Stimulated activated CD8-positive, alpha-beta memory T cell treated with anti-CD3 and anti-CD28 coated beads, Interleukin-7, amount 100 ng/mL, for 1 hour (primary cell): ENCODE measurements at places on chromosomes 5 and 9.

DNA sequence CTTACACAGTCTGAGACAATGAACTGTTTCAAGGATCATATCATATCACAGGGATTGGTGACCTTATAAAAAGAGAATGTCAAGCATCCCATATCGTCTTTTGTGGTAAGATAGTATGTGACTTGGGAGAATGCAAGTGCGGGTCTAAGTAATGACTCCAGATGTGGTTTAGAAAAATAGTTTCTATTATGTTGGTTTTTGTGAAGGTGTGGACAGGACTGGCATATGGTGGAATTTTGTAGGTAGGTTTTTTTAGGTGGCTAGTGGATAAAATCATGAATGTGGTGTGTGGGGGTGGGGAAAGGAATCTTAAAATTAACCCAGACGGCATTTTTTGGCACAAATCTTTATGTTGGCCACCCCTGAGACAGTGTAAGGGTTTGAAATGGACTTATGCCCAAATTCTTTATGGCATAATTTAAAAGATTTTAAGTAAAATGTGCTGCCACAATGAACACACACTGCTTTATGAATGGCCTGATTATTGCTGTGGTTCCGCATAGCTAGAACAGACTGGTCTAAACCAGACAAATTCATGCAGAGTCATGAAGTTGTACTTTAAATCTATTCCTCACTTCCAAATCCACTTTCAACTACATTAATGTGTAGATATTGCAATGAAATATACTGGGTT is 204.8 kb upstream of the HAPLN1 start:
- no peak for DNase-seq

GRCh38 chr9:254516-254915 is 39.9 kb downstream of the DOCK8 start:
- no peak for DNase-seq

DNA sequence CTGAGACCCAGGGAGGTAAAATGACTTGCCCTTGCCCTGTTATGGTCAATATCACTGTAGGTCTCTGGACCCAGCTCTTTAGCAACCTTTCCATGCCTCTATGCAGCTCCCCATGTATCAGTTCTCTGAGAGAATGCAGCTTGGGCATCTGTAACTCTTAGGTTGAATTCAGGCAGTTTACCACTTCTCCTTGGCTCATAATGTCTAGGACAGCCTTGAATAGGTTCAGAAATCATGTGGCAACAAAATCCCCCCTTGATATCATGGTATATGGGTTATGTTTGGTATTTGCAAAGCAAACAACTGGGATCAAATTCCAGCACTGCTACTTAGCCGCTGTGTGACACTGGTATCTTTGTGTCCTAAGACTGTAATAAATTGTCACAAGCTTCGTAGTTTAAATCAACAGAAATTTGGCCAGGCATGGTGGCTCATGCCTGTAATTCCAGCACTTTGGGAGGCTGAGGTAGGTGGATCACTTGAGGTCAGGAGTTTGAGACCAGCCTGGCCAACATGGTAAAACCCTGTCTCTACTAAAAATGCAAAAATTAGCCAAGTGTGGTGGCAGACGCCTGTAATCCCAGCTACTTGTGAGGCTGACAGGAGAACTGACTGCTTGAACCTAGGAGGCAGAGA is 10.7 kb upstream of the SUB1 start:
- no peak for DNase-seq

DNA sequence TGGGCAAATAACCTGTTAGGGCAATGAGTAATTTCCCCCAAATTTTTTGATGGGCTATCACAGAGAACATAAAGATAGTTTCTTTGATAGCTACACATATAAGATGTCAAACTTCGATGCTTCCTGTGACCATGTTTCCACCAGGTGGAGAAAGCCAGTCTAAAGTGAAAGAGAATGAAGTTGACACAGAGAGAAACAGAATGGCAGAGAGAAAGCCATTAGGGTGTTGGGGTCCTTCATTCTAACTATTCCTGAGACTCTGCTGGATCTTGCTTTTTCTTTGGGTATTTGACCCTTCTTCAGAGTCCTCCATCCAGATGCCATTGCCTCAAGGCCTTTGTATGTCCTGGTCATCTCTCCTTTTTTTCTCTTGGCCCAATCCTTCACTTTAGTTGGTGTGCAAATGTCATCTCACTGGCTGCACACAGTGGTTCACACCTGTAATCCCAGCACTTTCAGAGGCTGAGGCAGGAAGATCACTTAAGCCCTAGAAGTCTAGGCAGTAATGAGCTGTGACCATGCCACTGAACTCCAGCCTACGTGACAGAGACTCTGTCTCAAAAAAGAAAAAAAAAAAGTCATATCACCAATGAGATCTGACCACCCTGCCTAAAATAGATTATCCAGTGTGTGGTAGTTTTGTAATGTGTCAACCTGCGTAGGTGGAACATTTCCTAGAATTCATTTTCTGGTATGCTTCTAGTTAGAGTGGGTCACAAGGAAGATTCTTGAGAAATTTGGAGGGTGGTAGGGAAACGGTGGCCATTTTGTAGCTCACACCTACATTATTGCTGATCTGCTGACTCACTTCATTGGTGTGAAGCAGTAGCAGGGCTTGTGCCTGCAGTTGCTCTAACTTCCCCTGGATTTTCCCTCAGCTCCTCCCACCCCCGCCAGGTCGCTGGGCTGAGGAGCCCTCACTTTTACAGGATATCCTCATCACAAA is 20.8 kb upstream of the KIF2A start:
- no peak for DNase-seq

DNA sequence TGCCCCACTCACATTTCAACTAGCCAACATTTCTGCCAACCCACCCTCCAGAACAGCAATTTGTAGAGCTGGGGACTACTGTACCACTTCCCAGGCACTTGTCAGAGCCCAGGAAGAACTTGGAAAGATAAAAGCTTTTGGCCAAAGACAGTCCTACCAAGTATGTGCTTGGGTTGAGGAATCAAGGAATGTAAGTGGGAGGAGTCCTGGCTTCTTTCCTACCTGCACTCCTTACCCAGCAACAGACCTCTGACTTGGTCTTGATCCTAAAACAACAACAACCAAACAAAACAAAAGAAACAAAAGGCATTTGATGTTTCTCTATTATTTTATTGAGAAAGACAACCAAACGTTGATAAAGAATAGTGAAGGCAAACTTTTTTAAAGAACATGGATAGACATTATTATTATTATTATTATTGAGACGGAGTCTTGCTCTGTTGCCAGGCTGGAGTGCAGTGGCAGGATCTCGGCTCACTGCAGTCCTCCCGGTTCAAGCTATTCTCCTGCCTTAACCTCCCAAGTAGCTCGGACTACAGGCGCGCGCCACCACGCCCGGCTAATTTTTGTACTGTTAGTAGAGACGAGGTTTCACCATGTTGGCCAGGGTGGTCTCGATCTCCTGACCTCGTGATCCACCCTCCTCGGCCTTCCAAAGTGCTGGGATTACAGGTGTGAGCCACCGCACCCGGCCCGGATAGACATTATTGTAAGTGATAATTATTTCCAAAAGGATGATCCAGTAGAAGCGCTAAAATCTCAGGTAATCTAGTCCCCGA is 33.5 kb downstream of the ANXA2R start:
- no peak for DNase-seq

DNA sequence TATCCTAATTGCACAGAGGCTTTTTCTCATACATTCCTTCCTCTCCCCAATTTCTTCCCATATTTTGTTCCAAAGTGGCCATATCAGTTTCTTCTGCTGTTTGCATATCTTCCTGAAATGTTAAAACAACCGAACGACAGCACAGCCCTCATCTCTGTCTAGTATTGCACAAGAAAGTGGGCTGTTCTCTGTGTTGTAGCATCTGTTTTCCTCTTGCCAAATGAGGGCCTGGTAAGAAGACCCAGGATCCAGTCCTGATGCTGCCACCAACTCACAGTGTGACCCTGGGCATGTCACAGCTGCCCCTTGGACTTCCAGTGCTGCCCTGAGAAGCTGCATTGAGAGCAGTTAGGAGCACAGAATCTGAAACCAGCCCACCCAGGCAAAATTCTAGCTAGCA is 4.1 kb downstream of the SLC31A2 start:
- no peak for DNase-seq
